ENCODE measurements at places on chromosomes 7 and 10. TPM values are rescaled to one million over a fixed set of nuclear protein-coding genes. Genes with fewer than 3 reads are reported as not detected.

- no peaks in the 10 kb centered on the region for H3K27me3 ChIP-seq
- no peak overlapping the region for H3K4me3 ChIP-seq
- DNase-seq = no peak
- no peak overlapping the region for H3K27ac ChIP-seq
- H3K36me3 ChIP-seq = no peaks in the 10 kb centered on the region
Measured at GRCh38 chr7:129644634-129645230, 33.2 kb downstream of the NRF1 start.

- no peaks in the 10 kb centered on the region for H3K36me3 ChIP-seq
- H3K4me1 ChIP-seq = peaks cover 4% of the 10 kb centered on the region
- no peaks in the 10 kb centered on the region for H3K27me3 ChIP-seq
- DNase-seq = no peak
- H3K4me3 ChIP-seq = no peak overlapping the region
- H3K27ac ChIP-seq = no peak overlapping the region
Measured at GRCh38 chr10:34290412-34291081, 524.5 kb downstream of the PARD3 start.

- no peaks in the 10 kb centered on the region for H3K27me3 ChIP-seq
- peaks cover 95% of the 10 kb centered on the region for H3K36me3 ChIP-seq
- H3K4me1 ChIP-seq = peaks cover 7% of the 10 kb centered on the region
- H3K27ac ChIP-seq = no peak overlapping the region
- H3K4me3 ChIP-seq = no peak overlapping the region
Measured at GRCh38 chr7:99447943-99448342, 9.2 kb downstream of the CPSF4 start.

DNA sequence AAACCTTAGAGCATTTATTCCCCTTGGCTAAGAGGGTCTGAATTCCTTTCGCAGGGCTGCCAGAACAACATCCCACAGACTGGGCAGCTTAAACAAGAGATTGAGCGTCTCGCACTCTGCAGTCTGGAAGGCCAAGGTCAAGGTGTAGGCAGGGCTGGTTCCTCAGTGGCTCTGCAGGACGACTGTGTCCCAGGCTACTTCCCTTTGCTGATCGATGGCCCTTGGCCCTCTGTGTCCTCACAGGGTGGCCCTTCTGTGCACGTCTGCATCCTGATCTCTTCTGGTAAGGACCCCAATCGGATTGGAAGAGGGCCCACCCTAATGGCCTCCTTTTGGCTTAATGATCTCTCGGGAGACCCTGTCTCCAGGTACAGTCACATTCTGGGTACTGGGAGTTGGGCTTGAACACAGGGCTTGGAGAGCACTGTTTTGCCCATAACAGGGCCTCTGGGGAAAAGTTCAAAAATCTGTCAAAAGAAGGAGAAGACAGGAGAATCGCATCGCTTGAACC lies 35.1 kb upstream of the DNAJB6 start:
- H3K27ac ChIP-seq = peak overlapping the region; percentile 64
- no peak overlapping the region for H3K4me3 ChIP-seq
- H3K27me3 ChIP-seq = no peaks in the 10 kb centered on the region
- H3K36me3 ChIP-seq = no peaks in the 10 kb centered on the region

- peaks cover 9% of the 10 kb centered on the region for H3K4me1 ChIP-seq
- no peak for DNase-seq
Measured at GRCh38 chr7:38220452-38220851, 42.4 kb downstream of the STARD3NL start.

DNA sequence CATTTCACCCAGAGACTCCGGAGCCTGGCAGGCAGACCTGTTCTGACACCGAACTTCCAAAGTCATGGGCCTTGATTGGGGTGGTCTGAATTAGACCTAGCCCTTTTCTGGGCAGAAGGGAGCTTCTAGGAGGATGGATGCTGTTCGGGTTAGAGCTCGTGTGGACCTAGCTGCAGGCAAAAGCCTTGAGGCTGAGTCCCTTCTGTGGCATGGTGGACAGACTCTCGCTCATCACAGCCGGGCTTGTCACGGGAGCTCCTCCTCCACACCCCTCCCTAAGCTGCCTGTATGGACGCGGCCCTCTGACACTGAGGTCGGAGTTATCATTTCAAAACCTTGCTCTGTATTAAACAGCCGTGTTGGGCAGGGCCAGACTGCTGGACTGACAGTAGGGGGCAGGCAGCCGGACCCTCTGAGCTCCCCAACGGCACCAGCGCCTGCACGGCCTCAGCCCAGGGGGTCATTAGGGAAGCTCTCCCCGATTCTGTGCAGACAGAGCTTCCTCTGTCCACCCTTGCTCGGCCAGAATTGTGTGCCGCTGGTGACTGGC lies 2.2 kb downstream of the IRF5 start:
- H3K27ac ChIP-seq = no peak overlapping the region
- H3K4me3 ChIP-seq = peak overlapping the region; percentile 72
- no peaks in the 10 kb centered on the region for H3K36me3 ChIP-seq
- no peak for DNase-seq
- peaks cover 20% of the 10 kb centered on the region for H3K4me1 ChIP-seq

DNA sequence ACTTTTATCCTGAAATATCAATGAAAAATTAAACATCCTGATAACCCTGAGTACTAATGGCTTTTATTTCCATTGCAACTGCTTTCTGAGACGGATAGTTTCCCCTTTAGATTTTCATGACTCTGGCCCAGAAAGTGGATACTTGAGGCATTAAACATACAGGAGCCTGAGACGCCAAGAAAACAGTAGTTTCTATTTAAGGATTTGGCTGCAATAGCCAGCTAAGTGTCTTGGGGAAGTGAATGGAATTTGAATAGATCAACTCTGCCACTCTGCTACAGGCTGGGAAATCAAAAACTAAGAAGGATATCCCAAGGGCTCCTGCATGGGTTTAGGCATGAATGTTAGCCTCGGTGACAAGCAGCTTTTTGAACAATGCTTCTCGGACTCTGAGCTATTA lies 24.7 kb upstream of the GPAM start:
- no peak for DNase-seq
- H3K36me3 ChIP-seq = no peaks in the 10 kb centered on the region
- no peak overlapping the region for H3K27ac ChIP-seq
- no peaks in the 10 kb centered on the region for H3K27me3 ChIP-seq
- H3K4me1 ChIP-seq = peaks cover 4% of the 10 kb centered on the region

DNA sequence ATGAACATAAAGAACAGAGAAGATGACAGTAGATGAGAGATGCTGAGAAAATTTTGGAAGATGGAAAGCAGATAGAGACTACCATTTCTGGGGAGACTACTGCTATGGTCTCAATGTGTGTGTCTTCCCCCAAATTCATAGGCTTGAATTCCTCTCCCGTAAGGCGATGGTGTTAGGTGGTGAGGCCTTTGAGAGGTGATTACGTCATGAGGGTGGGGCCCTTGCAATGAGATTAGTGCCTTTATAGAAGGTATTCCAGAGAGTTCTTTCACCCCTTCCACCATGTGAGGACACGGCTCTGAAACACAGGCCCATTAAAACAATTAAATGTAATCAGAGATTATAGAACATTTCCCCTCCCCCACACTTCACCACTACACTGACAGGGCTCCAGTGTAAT lies 23.9 kb downstream of the CARD11 start:
- H3K4me3 ChIP-seq = no peak overlapping the region
- no peaks in the 10 kb centered on the region for H3K4me1 ChIP-seq
- no peak overlapping the region for H3K27ac ChIP-seq
- no peak for DNase-seq

GRCh38 chr7:132414857-132415256 lies 161.4 kb downstream of the PLXNA4 start:
- peaks cover 4% of the 10 kb centered on the region for H3K4me1 ChIP-seq
- peaks cover 3% of the 10 kb centered on the region for H3K27me3 ChIP-seq
- DNase-seq = no peak
- no peak overlapping the region for H3K27ac ChIP-seq
- no peaks in the 10 kb centered on the region for H3K36me3 ChIP-seq

DNA sequence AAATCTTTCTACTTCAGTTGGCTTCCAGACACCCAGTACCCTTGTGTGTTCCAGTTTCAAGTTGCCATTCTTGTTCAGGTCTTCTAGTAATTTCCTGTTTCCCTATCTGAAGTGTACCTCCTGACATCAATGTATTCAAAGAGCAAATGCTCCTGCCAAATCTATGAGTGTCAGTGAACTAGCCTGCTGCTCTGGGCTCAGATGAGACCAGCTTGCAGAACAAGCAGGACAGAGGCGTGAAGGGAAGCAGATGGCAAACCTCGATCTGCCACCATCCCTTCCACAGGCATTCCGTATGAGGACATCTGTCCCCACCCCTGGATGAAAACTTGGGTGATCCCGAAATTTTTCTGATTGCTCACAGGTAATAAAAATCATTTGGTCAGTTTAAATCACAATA lies 4.4 kb upstream of the MPP7 start:
- peaks cover 27% of the 10 kb centered on the region for H3K27me3 ChIP-seq
- DNase-seq = no peak
- H3K4me1 ChIP-seq = peaks cover 12% of the 10 kb centered on the region
- H3K36me3 ChIP-seq = no peaks in the 10 kb centered on the region
- H3K4me3 ChIP-seq = no peak overlapping the region
- no peak overlapping the region for H3K27ac ChIP-seq

- no peak overlapping the region for H3K27ac ChIP-seq
- DNase-seq = no peak
- H3K4me3 ChIP-seq = no peak overlapping the region
Measured at GRCh38 chr10:10320956-10321355, 696.7 kb upstream of the CELF2 start.

GRCh38 chr10:63661347-63661746 lies 140.1 kb downstream of the REEP3 start:
- no peak overlapping the region for H3K27ac ChIP-seq
- no peak overlapping the region for H3K4me3 ChIP-seq
- no peak for DNase-seq
- H3K4me1 ChIP-seq = no peaks in the 10 kb centered on the region
- H3K27me3 ChIP-seq = no peaks in the 10 kb centered on the region

GRCh38 chr10:122352817-122353525 lies 21.5 kb upstream of the PLEKHA1 start:
- no peaks in the 10 kb centered on the region for H3K27me3 ChIP-seq
- H3K27ac ChIP-seq = no peak overlapping the region
- no peaks in the 10 kb centered on the region for H3K36me3 ChIP-seq
- H3K4me1 ChIP-seq = peaks cover 9% of the 10 kb centered on the region

DNA sequence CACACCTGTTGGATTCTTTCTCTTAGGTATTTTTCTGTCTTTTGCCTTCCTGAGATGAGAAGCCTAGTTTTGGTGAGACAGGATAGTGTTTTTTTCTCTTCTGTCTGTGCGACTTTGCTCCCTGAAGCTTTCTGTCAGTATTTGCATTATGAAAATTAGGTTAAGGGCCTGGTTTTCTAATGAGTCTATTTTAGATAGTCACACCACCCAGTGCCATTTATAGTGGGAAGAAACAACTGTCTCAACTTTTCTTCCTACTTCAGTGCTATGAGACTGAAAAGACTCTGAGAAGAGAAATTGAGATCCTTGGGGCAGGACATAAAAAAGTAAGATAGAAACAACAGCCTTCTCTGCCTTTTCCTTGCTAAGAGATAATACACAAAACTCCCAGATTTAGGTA lies 53.6 kb downstream of the MINPP1 start:
- no peak overlapping the region for H3K27ac ChIP-seq
- no peaks in the 10 kb centered on the region for H3K36me3 ChIP-seq
- no peak for DNase-seq
- H3K4me1 ChIP-seq = no peaks in the 10 kb centered on the region
- H3K27me3 ChIP-seq = no peaks in the 10 kb centered on the region

- no peak for DNase-seq
- no peak overlapping the region for H3K27ac ChIP-seq
- no peak overlapping the region for H3K4me3 ChIP-seq
- H3K27me3 ChIP-seq = no peaks in the 10 kb centered on the region
- H3K36me3 ChIP-seq = no peaks in the 10 kb centered on the region
Measured at GRCh38 chr10:91319336-91319735, 90.8 kb upstream of the HECTD2 start.

- H3K27ac ChIP-seq = no peak overlapping the region
- no peaks in the 10 kb centered on the region for H3K27me3 ChIP-seq
- no peaks in the 10 kb centered on the region for H3K36me3 ChIP-seq
- H3K4me3 ChIP-seq = no peak overlapping the region
Measured at GRCh38 chr7:4875391-4875790, 8.1 kb downstream of the RADIL start.

- H3K27ac ChIP-seq = no peak overlapping the region
- no peaks in the 10 kb centered on the region for H3K36me3 ChIP-seq
- no peaks in the 10 kb centered on the region for H3K4me1 ChIP-seq
- H3K27me3 ChIP-seq = no peaks in the 10 kb centered on the region
Measured at GRCh38 chr10:86020134-86020533, 346.5 kb downstream of the GRID1 start.

DNA sequence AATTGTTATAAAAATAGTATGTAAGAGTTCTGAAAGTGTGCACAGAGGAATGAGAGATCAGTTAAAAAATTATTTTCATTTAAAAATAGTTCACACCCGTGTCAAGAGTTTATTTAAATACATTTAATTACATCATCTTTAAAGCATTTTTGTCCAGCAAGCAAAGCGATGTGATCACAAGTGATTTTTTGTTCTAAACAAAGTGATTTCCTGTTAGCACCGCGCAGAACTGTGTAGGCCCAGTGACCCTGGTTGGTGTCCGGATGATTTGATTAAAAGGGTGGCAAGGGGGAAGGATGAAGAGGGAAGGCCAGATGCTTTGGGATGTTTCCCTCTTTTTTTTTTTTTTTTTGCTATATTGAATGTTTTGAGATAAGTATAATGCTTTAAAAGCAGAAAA lies 227.8 kb upstream of the PITRM1 start:
- H3K4me3 ChIP-seq = no peak overlapping the region
- H3K36me3 ChIP-seq = no peaks in the 10 kb centered on the region
- H3K27me3 ChIP-seq = no peaks in the 10 kb centered on the region
- no peak for DNase-seq
- H3K4me1 ChIP-seq = peaks cover 3% of the 10 kb centered on the region
- no peak overlapping the region for H3K27ac ChIP-seq

GRCh38 chr10:58512491-58513187 lies at the start of gene BICC1:
Gene BICC1 (plus strand): TSS chr10:58512872. CDS start chr10:58513144, 272 bp downstream.
- H3K36me3 ChIP-seq = no peaks in the 10 kb centered on the region
- peaks cover 12% of the 10 kb centered on the region for H3K27me3 ChIP-seq
- H3K27ac ChIP-seq = peak within 1 kb of the TSS; percentile 91
- peak within 1 kb of the TSS; percentile 77 for H3K4me3 ChIP-seq
- H3K4me1 ChIP-seq = peaks cover 5% of the 10 kb centered on the region
- no peak for DNase-seq

DNA sequence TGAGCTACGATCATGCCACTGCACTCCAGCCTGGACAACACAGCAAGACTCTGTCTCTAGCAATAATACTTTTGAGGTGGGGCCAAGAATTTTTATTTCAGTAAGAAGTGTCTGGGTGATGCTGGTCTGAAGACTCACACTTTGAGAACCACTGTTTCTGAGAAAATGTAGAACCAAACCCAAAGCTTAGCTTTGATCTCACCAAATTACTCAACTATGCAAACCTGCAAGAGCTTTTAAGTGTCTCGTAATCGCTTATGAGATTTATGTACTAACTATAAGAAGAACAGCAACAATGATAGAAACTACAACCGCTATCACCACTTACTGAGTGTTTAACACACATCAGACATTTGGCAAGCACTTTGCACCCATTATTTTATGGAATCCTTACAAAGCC lies 29.5 kb downstream of the APBB1IP start:
- no peaks in the 10 kb centered on the region for H3K36me3 ChIP-seq
- H3K4me3 ChIP-seq = no peak overlapping the region
- no peaks in the 10 kb centered on the region for H3K27me3 ChIP-seq
- no peak overlapping the region for H3K27ac ChIP-seq
- no peaks in the 10 kb centered on the region for H3K4me1 ChIP-seq
- DNase-seq = no peak

ADRB1 gene
- 1.1 TPM for total RNA-seq

PDK4 gene
- 104 TPM for total RNA-seq

VOPP1 gene
- 15.7 TPM for total RNA-seq

CEP55 gene
- 4.3 TPM for total RNA-seq

GPR141 gene
- total RNA-seq = 0.80 TPM

GIMAP4 gene
- total RNA-seq = 6.6 TPM

BTAF1 gene
- total RNA-seq = 215 TPM
